ENCODE measurements at places on chromosomes 1 and 21.

GRCh38 chr1:216379441-216379840, 43.8 kb downstream of the USH2A start:
- no peak for ATAC-seq

- ATAC-seq: no peak
Observed at GRCh38 chr1:189524501-189524900, 953.2 kb downstream of the BRINP3 start.

DNA sequence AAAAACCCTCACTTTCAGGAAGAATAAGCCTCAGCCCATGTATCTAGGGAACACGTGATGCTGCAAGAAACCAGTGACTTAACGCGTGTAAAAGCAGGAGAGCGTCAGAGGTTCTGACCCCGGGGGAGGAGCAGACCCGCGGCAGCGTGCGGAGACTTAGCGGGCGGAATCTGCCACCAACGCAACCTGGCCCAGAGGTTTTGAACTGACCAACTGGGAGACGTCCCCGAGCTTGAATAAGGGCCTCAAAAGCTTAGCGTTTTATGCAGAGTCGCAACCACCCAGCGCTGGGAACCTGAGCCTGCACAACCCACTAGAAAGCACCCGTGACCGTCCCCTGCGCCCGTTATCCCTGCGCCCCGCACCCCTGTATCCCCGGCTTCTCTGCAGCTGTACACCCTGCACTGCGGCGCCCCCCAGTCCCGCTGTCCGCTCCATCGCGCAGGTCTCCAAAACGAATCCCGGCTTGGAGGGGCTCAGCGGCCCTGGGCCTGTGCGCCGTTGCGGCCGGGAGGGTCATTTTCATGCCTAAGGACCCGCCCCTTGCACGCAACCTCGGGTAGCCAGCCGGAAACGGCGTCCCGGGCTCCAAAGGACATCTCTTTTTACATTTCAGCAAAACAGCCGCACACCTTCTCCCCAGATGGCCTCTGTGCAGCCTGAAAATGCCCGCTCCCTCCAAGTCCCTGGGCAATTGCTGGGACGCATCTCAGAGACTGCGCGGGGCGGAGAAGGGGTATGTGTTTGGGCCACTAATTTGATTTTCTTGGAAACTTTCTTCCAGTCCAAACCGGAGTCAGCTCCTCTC, 29.4 kb upstream of the TRIM17 start:
- ATAC-seq: peak; percentile 82

DNA sequence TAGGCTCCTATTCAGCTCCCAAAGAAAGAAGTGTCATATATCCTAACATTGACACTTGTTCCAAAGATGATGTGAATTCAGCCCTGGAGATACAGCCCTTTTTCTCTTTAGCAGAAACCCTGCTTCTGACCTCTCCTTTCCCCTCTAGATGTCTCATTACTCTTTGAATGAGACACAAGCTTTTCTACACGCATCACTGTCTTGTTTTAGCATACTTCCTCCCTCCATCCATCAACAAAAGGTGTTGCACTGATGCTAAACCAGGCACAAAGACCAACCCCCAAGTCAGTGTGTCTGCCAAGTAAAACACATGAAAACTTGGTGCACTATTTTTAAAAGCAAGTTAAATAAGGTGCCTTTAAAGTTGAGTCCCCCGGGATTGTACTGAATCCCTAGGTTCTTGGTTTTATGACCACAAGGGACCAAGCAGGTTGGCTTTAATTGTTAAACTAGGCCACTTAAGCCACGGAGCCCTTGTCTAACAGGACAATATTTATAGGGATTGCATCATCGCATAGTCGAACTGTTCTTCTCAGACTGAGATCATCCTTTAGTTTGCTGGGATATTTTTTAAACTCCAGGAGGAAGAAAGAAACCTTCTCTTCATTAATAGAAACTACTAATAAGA, 101.0 kb upstream of the GUCA2B start:
- ATAC-seq: no peak

DNA sequence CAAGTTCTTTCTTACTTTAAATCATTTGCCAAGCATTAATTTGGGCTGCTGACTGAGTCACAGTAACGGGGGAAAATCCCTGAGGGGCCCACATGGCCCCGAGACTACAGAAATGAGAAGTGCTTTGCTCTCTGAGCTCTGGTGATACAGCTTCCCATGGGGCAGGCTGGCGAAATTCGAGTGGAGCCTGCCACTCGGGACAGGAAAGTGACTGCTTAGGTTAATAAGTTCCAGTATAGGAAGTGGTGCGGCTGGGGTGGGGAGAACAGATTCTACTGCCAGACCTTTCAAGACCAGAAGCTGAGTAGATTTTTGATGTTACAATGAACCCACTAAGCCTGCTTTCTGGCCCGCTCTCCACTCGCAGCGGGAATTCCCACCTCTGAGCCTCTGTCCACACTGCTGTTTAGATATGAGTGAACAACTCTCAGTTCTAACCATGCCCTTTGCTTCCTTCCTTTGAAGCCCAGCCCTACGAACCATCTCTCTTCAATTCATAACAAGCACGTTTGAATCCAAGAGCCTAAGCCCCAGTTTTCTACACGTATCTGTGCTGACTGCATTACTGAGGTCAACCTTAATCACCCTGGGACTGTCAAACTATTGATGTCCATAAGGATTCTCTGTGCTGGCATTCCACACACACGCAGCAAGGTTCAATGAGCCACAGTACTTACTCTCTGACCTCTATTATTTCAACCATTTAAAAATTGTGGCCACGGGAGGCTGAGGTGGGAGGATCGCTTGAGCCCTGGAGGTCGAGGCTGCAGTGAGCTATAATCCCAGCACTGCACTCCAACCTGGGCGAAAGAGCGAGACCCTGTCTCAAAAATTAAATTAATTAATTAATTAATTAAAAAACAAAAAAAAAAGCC, 9.6 kb downstream of the ZBTB17 start:
- peak; percentile 82 for ATAC-seq

- no peak for ATAC-seq
Observed at GRCh38 chr21:44706706-44707581, 4.4 kb downstream of the TSPEAR start.

- no peak for ATAC-seq
Observed at GRCh38 chr21:16552880-16553279, 823.1 kb downstream of the USP25 start.

- no peak for ATAC-seq
Observed at GRCh38 chr1:47727051-47727696, 270.0 kb downstream of the TRABD2B start.

DNA sequence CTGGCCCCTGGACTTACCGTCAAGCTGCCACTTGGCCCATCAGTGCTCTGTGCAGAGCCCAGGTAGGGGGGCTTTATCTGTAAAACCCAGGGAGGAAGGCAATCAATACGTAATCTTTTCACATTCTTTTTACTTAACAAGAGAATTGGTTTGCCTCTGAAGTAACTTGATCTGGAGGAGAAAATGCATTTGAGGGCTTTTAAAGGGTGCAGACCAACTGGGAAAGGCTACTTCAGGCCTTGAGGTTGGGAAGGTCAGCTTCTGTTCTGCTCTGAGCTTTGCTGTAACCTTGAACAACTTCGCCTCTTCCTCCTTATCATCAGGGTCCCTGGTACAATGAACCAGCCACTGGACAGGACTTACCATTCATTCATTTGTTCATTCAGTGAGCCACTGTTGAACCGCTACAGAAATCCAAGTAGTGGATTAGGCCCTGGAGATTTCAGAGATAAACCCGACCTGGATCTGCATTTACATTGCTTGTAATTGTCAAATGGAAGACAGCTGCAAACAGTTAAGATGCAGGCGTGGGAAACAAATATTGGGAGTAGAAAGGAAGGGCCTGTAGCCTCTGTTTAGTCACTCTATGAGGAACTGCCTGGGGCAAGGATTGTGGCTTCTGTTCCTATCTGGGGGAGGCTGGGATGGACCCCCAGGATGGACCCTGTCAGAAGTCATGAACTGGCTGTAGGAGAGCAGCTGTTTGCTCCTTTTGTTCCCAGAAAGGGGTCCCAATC, 90.9 kb downstream of the MAN1C1 start:
- ATAC-seq: no peak

GRCh38 chr1:234469376-234469775, 9.6 kb downstream of the TARBP1 start:
- ATAC-seq: no peak

- ATAC-seq: peak; percentile 30
Observed at GRCh38 chr1:109466452-109467300, at the start of gene SYPL2. TSS of gene SYPL2 (plus strand) at chr1:109466546. CDS start at chr1:109466844, 298 bp downstream.

DNA sequence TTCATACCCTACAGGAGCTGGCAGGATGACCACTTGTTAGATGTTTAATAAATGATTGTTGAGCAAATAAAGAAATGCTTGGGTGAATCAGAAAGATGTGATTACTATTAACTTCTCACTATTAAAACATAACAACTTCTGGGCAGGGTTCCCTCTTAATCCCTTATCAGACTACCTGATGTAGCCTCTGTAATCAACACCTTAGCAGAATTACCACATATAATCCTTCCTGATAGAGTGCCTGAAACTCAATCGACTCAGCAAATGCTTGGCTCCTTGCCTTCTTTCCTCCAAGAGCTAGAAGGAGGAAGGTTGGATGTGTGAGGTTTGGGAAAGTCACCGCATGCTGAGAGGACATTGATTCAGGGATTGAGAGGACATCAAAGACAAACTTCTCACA, 34.8 kb upstream of the DSCAM start:
- no peak for ATAC-seq
